Calu3 (cell line): ENCODE measurements at places on chromosomes 1 and 21.

- DNase-seq: no peak
Measured at GRCh38 chr21:45283611-45284455, 3.9 kb downstream of the POFUT2 start.

DNA sequence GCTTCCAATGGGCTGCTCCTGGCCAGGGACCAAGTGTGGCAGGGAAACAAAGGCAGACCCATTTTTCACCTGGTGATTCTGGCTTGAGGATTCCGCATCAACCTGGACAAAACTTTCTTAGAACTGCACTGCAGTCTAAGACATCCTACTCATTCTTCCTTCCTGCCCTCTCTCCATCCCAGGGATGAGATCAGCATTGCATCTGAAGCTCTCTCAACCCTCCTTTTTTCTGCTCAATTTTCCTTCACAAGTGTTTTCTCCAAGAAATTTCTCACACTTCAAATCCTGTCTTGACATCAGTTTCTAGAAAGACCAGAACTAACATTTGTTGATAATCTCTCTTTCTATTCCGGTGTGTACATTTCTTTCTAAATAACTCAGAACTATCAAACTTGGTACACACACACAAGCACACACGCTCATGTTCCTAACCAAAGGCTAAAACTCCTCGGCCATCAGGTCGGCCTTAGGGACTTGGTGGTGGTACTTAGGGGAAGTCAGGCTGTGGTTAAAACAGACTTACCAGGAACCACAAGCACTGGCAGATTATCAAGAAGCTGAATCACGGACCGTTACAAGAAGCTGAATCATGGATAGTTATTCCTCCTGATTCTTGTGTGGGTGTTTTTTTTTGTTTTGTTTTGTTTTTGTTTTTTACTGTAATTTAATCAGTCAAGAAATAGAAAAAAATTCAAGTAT lies 21.0 kb upstream of the CXADR start:
- DNase-seq: peak; percentile 18

GRCh38 chr1:40078512-40079333 lies 18.3 kb downstream of the PPT1 start:
- DNase-seq: peak; percentile 76

GRCh38 chr1:81358151-81358550 lies 442.6 kb upstream of the ADGRL2 start:
- no peak for DNase-seq

DNA sequence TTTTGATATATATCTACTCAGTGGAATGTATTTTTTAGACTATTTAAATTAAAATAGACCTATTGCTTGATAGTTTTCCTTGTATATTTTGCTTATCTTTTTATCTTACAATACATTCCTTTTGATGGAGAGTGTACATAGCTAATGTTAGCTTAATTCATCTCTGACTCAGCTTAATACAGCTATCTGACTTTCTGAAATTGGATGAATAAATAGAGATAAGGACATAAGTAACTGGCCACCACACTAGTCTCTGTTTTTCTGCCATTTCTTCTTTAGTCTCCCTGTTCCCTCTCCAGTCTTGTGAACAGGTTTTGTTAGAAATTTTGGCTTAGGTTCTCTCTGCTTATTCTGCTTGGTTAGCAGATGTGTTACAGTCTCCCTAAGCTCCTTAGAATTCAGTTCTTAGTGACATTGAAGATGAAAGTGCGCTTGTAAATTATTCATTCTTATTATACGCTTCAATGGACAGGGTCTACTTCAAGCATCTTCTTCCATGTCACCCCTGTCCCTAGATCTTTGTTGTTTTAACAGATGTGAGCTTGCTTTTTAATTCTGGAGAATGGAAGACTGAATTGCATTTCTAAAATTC lies 59.6 kb downstream of the XPR1 start:
- no peak for DNase-seq

- DNase-seq: no peak
Measured at GRCh38 chr1:199460933-199461332, 566.6 kb upstream of the NR5A2 start.

GRCh38 chr1:245247801-245248200 lies 93.0 kb downstream of the KIF26B start:
- DNase-seq: no peak

DNA sequence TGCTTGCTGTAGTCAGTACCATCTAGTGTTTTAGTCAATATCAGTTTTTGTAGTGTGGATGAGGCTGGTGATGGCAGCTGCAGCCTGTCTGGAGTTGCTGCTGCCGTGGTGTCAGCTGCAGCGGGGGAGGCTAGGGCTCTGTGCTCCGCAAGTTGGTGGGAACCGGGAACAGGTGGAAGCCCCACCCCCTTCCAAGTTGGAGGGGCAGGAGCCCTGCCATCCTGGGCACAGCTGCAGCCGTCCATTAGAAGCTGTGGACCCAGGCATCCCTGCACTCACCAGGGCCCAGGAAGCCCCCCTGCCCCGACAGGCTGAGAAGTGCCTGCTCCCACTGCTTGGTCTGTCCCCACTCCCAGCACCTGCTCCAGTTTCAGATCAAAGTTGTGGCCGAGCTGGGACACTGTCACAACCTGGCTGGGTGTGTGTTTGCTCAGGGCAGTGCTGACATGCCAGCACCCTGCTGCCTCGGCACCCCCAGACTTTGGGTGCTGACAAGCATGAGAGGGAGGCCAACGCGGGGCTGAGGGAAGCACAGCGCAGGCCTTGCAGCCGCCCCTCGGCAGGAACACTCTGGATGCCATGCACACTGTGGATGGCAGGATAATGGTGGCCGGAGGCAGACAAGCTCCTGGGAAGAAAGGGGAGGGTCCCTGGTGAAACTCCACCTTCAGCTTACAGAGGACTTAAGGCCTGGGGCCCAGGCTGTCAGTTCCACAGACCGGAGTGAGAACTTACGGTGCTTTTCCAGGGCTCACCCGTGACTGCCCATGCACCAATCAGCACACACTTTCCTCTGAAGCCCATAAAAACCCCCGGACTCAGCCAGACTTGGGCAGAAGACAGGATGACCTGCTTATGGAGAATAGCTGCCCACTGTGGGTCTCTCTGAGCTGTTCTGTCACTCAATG lies 86.9 kb downstream of the ADARB1 start:
- DNase-seq: no peak

- no peak for DNase-seq
Measured at GRCh38 chr1:21451981-21452411, 12.1 kb downstream of the NBPF3 start.

- DNase-seq: peak; percentile 76
Measured at GRCh38 chr1:8439015-8439702, 121.2 kb downstream of the SLC45A1 start.

DNA sequence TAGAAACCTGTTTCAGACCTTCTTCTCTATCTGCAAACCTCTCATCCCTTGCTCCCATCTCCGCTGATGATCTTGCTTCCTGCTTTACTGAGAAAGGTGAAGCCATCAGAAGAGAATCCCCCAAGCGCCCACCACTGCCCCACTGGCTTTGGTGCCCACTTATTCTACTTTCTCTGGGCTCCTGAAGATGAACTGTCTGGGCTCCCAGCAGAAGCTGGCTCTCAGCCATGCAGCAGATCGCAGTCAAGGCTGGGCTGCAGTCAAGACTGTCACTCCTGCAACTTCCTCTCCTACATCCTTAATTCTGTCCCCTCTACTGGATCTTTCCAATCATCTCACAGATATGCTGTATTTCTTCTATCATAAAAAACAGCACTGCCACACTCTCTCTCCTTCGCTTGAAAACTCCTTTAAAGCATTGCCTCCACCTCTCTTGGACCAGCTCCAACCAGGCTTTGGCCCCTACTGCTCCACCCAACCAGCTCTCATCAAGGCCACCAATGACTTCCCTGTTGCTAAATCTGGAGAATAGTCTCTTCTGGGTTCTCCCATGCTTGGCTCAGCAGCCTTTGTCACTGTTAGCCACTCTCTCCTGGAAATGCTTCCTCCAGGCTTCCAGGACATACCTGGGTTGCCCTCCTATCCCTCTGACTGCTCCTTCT lies 25.8 kb downstream of the TRIM62 start:
- DNase-seq: no peak

- DNase-seq: no peak
Measured at GRCh38 chr1:67194209-67194863, 28.1 kb downstream of the IL23R start.

- DNase-seq: no peak
Measured at GRCh38 chr1:109954041-109954512, 30.5 kb upstream of the AHCYL1 start.

DNA sequence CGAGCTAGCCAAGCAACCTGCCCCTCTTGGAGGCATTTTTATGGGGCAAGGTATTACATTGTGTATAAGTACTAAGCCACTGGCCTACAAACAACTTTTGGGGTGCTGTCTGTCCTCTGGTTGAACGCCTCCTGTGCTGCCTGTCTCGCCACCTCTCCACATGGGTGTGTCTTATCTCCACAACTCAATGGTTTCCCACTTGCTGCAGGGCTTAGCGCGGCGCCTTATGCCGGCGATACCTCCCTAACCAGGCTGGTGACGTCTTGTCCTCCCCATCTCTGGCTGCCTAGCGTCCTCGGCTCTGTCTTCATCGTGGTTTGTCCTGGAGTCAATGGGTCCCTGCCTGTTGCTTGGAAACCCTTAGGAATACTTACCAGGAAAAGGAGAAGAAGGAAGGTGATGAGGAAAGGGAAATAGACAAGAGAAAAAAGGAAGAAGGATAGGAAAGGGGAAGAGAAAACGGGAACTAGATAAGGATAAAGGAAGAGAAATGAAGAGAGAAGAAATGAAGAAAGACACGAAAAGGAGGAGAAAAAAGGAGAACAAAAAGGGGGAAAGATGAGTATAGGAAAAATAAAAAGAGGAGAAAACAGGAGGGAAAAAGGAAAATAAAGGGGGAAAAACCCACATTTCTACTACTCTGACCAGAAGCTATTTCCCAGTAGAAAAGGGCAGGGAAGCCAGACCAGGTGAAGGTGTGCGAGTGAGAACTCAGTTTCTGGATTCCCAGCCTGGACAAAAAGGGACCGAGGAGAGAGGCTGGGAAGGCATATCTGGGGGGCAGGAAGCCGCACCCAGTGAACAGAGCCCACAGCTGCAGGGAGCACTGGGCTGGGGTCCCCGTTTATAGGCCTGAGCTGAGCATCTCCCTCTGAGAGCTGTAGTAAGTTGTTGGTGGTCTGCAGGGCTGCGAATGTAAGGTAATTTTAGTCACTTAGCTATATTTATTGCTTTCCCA lies 86.2 kb downstream of the CLIC6 start:
- DNase-seq: no peak

GRCh38 chr1:202349206-202349928 lies 868 bp downstream of the PPP1R12B start:
- DNase-seq: no peak

DNA sequence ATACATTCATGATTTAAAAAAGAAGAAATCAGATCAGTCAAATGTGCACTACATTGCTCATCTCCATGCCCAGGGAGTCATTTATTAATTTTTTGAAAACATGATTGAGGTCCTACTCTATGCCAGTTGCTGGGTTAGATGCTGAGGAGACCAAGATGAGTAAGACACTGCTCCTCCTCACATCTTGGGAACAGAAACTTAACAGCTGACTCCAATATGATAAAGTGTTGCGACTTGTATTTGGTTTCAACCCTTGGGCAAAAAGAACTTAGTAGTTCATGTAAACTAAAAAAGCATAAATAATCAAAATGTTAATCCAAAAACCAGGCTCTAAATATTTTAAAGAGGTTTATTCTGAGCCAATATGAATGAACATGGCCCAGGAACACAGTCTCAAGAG lies 56.9 kb downstream of the OPTC start:
- DNase-seq: no peak

- no peak for DNase-seq
Measured at GRCh38 chr1:59597420-59598119, 217.2 kb upstream of the HOOK1 start.

GRCh38 chr1:183942933-183943693 lies 94.4 kb downstream of the COLGALT2 start:
- DNase-seq: peak; percentile 41

- no peak for DNase-seq
Measured at GRCh38 chr21:41011951-41012366, 156.0 kb upstream of the BACE2 start.
